ENCODE measurements at places on chromosomes 11 and 22.

DNA sequence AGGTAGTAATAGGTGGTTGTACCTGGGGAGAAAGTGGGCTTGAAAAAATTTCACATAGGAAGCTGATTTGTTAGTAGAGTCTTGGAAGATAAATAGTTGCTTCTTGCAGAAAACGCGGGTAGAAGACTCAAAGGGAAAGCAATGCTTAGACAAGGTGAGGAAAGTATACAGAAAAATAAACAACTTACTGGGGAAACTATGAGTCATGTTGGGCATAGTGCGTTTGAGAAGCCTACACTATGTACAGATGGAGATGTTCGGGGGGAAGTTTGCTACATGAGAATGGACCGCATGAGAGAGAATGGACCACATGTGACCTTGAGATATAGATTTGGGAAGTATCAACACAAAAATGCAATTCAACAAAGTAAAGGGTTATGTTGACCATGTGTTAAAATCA lies 86.7 kb upstream of the DDI1 start:
- no peak for DNase-seq

- no peak for DNase-seq
These were observed 73.8 kb upstream of the GAL start for GRCh38 chr11:68610452-68611116.

GRCh38 chr22:50192436-50193204 lies 6.9 kb downstream of the TRABD start:
- no peak for DNase-seq

GRCh38 chr11:57549983-57550382 lies 12.6 kb downstream of the SMTNL1 start:
- no peak for DNase-seq

DNA sequence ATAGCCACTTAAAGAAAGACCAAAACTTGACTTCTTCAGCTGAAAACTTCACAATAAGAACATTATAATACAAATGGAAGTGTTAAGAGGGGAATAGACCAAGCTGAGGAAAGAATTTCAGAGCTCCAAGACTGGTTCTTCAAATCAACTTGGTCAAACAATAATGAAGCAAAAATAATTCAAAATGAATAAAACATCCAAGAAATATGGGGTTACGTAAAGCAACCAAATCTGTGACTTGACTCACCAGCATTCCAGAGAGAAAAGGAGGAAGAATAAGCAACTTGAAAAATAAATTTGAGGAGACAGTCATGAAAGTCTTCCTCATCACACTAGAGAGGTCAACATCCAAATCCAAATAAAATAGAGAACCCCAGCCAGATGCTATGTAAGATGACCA lies 31.4 kb downstream of the XKR3 start:
- no peak for DNase-seq

Measured in AG04449 (cell line).